Head of caudate nucleus (tissue), 42 donors: ENCODE measurements at places on chromosomes 11 and 22.
A peak's percentile ranks its signal among the peaks of the same experiment; 100 is the strongest.

DNA sequence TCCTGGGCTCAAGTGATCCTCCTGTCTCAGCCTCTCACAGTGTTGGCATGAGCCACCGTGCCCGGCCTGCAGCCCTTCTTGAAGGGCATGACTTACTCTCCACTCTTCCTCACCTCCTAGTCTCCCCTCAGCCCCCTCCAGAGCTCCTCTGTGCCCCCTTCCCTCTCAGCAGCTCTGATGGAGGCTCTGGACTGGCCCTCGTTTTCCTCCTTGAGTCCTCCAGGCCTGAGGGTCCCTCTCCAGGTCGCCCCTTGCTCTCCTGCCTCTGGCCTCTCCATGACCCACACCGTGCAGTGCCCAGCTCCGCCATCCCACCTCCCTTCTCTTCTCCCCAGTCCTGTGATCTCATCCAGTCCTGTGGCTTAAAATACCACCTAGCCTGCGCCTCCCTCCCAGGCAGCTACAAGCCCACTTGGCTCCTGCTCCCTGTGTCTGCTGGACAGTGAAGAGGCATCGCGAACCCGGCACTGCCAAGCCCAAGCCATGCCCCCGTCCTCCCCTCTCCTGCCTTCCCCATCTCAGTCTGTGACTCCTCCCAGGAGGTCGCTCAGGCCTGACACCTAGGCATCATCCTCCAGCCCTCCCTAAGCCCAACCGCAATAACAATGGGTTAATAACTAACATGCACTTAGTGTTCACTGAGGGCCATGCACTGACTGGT, 11.9 kb downstream of the KCNJ4 start:
- DNase-seq = no peak

DNA sequence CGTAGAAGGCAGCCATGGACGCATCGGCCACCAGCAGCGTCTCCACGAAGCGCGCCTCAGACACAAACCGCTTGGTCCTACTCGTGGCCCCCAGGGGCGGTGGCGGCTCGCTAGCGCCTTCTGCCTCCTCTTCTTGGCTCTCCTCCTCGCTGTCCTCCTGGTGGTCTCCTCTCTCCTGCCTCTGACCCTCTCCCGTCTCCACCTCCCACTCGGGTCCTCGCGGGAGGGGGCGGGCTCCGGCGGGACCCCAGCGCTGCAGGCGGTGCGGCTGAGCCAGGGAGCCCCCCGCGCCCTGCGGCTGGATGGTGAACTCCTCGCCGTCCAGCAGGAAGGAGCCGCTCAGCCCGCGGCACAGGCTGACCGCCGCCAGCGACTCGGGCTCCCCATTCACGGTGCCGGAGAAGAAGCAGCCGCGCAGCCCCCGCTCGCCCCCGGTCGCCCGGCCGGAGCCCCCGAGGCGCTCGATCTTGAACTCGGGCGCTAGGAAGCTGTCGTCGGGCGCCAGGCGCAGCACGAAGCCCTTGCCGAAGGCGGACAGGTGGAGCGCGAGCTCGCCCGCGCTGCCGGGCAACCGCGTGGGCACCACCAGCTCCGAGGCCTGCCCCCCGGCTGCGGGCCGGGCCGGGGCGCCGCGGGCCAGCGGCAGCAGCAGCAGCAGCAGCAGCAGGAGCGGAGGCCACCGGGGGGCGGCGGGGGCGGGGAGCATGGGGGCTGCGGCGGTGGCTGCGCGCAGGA, 661 bp downstream of the ADAMTS8 start:
- peak; percentile 82 for DNase-seq

GRCh38 chr11:110715541-110715940, 3.3 kb upstream of the ARHGAP20 start:
- DNase-seq = no peak

- no peak for DNase-seq
Measured at GRCh38 chr11:131618201-131618600, 247.8 kb downstream of the NTM start.

DNA sequence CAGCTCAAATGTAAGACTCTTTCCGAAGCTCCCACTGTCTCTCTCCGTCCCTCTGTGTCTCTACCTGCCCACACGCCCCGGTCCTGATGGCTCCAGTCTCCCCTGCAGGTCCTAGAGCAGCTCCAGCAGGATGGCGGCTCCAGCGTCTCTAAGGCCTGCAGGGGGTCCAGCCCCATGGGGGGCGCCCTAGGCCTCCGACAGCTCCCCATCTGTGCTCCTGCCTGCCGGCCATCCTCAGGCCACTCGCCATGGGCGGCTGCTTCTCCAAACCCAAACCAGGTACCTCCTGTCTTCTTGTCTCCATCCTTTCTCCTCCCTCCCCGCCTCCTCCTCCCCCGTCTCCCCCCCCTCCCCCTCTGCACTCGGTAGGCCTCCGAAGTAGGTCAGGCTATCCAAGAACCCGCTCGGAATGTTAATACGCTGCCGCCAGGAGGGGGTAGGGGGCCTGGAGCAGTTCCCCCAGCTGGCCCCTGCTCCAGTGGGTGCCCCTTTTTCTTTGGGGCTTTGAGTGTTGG, 699 bp downstream of the AIFM3 start:
- no peak for DNase-seq

- DNase-seq = no peak
Measured at GRCh38 chr11:94007906-94008305, 13.2 kb upstream of the HEPHL1 start.

DNA sequence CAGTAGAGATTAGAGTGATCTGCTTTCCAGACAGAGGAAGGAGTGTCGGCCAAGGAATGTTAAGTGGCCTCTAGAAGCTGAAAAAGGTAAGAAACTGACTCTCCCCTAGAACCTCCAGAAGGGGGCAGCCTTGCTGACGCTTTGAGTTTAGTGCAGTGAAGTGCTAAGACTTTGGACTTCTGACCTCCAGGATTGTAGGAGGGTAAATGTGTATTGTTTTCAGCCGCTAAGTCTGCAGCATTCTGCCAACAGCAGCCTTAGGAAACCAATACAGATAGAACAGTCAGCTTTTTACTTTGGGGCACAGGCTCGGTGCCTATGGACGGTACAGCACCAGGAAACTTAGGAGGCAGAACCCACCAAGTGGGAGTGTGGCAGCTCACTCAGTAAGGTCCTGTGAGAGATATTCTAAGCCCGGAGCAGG, 3.6 kb upstream of the TBC1D22A start:
- peak; percentile 58 for DNase-seq

GRCh38 chr11:35163209-35163608, 24.2 kb downstream of the CD44 start:
- DNase-seq = no peak

- DNase-seq = no peak
Measured at GRCh38 chr11:65410936-65411680, 11.5 kb upstream of the NEAT1 start.

DNA sequence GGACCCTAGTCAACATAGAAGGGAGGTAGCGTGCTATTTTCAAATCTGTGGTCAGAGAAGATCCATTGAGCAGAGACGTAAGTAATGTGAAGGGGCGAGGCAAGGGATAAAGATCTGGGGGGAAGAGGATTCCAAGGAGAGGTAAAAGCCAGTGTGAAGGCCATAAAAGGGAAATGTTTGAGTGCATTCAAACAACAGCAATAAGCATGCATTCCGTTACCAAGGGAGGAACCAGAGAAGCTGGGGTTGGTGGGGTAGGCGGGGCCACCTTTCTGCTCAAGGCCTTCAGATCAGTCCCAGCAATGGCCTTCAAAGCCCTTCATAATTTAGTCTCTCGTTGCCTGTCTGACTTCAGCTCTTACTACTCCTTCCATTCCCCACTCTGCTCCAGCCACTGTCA, 18.4 kb upstream of the SMPD1 start:
- no peak for DNase-seq

DNA sequence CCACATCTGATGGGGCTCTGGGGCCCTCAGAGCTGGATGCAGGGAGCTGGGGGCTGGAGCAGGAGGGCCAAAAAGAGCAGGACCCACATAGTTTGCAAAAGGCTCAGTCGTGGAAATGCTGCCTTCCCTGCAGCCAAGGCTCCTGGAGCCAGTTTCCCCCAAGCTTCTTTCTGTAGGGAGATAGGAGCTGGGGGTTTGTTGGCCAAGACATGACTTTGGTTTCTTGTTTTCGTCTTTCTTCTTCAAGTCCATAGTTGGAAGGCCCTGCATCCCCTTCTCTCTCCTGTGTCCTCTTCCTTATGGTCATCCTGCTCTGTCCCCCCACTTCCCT, 36.3 kb downstream of the IGF2 start:
- DNase-seq = no peak

- no peak for DNase-seq
Measured at GRCh38 chr22:48945621-48946458, 881.8 kb downstream of the BRD1 start.

GRCh38 chr11:9849389-9849788, 185.5 kb downstream of the SWAP70 start:
- DNase-seq = no peak

DNA sequence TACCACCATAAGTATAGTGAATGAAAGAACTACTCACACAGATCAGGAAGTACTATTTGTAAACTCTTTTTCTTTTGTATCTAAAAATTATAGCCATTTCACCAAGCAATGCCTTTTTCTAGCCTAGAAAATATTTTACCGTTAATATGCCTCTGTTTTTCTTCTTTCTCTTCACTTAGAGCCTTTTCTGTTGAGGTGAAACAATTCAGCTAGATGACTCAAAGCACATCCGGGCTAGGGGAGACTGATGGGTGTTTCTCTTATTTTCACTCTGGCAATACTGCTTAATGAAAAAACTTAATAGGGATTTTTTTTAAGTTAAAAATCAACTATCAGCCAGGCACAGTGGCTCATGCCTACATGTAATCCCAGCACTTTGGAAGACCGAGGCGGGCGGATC, 93.3 kb downstream of the SGSM3 start:
- DNase-seq = no peak

GRCh38 chr22:49188091-49188490, 639.6 kb downstream of the BRD1 start:
- DNase-seq = no peak

- DNase-seq = peak; percentile 7
Measured at GRCh38 chr11:9861860-9862725, 198.2 kb downstream of the SWAP70 start.

DNA sequence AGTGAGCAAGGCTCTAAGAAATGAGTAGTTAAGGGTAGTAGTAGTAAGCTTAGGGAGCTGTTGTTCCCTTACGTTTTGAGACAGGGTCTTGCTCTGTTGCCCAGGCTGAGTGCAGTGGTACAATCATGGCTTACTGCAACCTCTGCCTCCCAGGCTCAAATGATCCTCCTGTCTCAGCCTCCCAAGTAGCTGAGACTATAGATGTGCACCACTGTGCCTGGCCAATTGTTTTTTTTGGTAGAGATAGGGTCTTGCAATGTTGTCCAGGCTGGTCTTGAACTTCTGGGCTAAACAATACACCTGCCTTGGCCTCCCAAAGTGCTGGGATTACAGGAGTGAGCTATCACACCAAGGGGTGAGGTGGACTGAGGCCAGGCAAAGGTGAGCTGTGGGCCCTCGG, 10.0 kb downstream of the SMIM38 start:
- DNase-seq = no peak

GRCh38 chr11:18145025-18145424, 12.7 kb downstream of the MRGPRX3 start:
- DNase-seq = no peak
